Posterior cingulate gyrus (tissue), 11 donors: ENCODE measurements at places on chromosomes 1 and 21.

DNA sequence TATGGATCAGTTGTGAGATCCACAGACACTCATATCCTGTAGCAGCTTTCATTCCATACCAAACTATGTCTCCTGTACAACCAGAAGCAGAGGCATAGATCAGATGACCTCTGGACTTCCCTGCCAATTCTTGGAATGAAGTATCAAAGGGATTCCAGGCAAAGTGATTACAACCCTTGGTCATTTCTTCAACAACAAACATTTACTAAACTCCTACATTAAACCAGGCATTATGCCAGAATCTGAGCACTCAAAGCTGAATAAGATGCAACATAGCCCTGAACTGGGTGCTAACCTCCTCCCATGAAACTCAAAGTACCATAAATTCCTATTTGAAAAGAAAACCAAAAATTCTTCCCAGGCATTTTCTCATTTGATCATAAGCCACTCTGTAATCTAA lies 121.2 kb upstream of the SGIP1 start:
- DNase-seq: no peak

DNA sequence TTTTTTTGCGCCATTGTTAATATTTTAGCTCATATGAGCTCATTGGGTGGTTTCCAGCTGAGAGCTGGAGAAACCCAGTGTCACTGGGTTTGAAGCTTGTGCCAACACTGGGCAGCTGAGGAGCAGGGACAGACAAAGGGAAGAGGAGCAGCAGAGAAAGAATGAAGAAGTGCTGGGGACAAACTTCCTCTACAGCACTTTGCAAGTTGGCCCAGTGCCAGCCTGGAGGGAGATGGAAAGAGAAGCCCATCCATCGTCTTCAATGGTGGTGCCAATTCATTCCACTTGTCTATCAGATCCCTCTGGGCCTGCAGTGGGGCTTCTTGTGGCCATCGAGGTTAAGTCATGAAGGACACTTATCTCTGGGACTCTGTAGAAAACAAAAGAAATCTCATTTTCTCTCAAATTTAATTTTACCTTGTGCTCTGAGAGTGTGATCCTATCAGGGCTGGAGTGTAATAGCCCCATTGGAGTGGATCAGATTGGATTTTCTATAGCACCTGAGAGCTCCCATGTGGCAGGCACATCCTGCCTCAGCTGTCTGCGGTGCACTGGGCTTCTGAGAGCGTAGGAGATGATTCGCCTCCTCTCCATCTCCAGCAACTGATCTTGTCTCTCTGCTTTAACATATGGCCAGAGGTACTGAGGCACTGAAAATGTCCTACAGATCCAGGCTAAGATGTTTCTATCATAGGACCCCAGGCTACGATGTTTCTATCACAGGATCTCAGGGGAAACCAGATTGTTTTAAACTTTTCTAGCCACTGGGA lies 114.7 kb downstream of the TNR start:
- DNase-seq: no peak

DNA sequence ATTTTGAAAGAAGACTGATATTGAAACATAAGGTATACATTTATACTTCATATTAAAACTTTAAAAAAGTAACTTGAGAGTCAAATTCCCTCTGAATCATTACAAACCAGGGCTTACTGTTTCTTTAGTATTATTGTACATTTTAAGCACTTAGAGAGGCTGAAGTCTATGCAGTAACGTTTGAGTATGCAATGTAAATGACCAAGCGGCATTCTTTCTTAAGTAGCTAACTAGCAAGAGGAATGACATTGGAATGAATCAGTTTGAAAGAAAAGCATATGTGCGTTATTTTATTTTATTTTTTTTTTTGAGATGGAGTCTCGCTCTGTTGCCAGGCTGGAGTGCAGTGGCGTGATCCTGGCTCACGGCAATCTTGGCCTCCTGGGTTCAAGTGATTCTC lies 24.3 kb downstream of the WNT2B start:
- DNase-seq: no peak

DNA sequence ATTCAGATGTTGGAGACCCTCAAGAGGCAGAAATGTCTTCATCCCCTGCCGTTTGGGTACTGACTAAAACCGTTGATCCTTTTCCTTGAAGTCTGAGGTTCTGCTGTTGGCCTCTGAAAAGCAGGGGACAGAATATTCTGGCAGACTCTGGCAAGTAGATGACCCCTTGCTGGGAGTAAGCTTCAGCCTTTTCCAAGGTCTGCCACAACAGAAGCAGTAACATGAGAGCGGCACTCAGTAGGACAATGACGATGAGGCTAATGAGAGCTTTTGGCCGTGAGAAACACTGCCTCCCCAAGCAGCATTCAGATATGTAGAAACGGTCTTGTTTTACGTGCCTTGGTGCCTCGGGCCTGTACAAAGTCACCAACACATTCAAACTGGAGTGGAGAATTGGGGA lies 143.7 kb downstream of the ST6GALNAC5 start:
- DNase-seq: no peak
